ENCODE measurements at places on chromosomes 16 and 17. TPM values are rescaled to one million over a fixed set of nuclear protein-coding genes. Genes with fewer than 3 reads are reported as not detected.

Gene RPS6KB1
- total RNA-seq = 66.9 TPM

Gene IRX5
- 27.7 TPM for total RNA-seq

Gene REXO5
- 6.9 TPM for total RNA-seq

Gene GFOD2
- 12.7 TPM for total RNA-seq

Gene CASKIN1
- 6.6 TPM for total RNA-seq

Gene TEX19
- total RNA-seq = 3.4 TPM

Gene MT1B
- total RNA-seq = not detected

Gene ACSM2A
- total RNA-seq = not detected

Gene STAT5A
- 3.2 TPM for total RNA-seq
